Posterior cingulate gyrus (tissue), 11 donors: ENCODE measurements at places on chromosomes 5 and 9.

DNA sequence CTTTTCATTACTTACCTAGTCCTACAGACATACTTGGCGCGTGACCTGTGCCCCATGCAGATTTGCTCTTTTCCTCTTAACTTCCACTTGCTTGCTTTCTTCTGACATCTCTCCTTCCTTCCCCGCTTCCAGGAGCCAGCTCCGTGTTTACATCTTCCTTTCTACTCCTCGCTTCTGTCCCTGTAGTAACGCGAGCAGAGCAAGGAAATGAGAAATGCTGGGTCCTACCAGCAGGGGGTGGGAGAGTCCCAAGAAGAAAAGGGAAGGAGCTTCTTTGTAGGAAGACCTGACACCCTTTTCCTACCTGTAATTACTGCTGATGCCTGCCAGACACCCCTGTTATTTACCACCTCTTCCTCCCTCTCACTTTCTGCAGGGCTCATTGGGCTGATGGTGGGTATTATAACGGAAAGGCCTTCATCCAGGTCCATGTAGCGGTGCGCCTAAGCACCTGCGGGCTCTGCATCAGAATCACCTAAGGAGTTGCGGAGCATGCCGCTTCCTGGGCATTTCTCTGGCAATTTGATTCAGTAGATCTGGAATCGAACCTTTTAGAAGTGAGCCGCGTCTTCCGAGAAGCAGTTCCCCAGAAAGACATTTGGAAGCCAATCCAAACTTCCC, 1260.8 kb upstream of the WWC1 start:
- no peak for DNase-seq

DNA sequence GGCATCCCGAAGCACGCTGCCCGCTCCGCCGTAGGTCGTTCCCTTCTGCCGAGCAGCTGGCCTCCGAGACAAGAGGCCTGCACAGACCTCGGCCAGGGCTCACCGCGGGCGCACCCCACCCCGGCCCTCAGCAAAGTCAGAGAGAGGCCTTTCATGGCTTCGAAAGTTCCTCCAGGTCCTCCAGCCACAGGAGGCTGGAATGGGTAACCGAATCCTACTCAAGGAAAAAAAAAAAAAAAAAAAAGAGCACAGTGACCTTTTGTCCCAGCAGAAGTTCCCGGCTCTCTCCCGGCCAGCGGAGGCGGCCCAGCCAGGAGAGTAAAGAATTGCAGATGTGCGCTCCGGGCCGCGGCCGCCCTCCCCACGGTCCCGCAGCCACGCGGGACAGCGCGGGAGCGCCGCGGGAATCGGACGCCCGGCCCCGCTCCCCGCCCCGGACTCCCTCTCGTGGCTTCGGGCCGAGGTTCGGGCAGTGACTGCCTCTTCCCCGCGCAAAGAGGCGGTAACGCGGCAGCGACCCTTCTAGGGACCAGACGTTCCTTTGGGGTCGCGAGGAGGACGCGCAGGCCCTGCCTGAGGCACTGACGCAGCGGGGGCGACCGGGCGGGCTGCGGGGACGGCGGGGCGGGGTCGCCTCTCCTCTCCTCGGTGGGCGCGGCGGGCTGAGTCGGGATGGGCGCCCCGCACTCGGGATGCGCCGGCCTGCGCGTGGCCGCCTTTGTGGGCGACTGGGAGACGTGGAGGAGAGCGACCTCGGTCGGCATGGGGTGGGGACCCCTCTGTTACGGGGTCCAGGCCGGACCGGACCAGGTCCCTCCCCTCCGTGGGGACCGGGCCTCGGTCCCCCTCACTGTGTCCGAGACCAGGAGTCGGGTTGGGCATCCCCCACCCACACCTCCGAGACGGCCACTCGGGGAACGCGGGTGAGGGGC, 754 bp downstream of the GFPT2 start:
- no peak for DNase-seq

GRCh38 chr5:60312098-60312497, 387.9 kb downstream of the DEPDC1B start:
- DNase-seq, result no peak

GRCh38 chr5:149641000-149641576, 59.8 kb downstream of the ARHGEF37 start:
- DNase-seq, result no peak

DNA sequence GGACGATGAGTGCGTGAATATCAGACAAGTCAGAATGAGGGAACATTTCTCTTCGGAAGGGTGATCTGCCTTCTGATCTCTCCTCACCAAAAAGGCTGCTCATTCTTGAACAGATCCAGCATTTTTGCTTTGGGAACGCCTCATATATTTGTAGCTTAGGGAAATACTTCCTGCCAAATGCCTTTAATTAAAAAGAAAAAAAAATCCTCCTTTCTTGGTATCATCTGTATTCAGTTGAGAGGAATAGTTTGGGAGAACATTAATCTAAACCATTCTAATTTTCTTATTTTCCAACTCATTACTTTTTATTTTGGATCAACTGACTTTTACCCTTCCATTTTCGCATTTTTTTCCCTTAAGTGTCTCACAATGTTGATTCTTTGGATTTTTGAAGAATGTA, 163.4 kb downstream of the SNX18 start:
- no peak for DNase-seq

GRCh38 chr9:29203244-29203930, 1630.1 kb upstream of the C9orf72 start:
- DNase-seq, result no peak

DNA sequence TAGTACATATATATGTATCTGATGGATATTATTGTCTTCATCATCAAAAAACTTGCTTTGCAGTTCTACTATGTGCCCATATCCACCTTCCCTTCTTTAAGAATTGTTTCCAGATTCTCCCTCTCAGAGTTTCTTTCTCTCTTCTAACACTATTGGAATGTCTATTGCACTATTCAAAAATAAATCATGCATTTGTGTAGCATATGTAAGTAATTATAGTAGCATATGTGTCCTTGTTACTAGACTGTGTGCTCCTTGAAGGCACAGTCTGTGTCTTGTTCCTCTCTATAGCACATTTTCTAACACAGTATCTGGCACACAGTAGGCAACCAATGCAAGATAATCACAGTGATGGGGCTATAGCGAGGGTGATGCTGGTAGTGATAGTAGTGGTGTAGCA, 43.4 kb upstream of the TRIM32 start:
- DNase-seq, result no peak

GRCh38 chr9:72454871-72455491, 66.4 kb upstream of the TMC1 start:
- no peak for DNase-seq

DNA sequence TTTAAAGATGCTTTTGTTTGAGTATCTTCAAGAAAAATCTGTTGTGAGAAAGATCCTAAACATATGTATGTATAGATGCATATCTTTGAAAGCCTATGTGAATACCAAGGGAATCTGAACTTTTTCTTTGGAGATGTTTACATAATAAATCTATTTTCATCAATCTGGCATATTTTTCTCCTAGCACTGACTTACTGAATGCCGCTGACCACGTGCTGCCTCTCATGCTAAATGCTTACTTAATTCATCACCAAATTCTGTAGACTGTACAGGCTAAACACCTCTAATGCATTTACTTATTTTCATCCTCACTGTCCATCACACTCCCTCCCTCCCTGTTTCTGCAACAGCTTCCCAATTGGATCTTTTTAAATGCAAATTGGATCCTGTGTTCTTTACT, 566.2 kb upstream of the WWC1 start:
- no peak for DNase-seq

DNA sequence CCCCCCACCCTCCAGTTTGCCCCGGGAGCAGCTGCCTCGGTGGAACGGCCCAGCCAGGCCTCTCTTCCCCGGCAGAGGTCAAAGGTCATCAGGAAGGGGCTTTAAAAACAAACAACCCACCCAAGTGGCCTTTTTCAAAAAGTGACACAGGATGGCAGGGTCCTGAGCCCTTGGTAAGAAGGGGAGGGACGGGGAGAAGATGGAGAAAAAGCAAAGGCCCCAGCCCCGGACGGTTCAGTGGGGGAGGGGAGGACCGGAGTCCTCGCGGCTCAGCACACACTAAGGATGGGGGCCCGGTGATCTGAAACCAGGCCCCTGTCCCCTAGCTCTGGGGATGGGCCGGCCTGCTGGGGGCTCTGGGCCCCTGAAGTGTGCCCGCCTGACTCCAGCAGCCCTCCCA, 1.1 kb downstream of the PRRX2 start:
- DNase-seq, result no peak

GRCh38 chr5:6378766-6379103, 388 bp upstream of the MED10 start:
- DNase-seq, result no peak

DNA sequence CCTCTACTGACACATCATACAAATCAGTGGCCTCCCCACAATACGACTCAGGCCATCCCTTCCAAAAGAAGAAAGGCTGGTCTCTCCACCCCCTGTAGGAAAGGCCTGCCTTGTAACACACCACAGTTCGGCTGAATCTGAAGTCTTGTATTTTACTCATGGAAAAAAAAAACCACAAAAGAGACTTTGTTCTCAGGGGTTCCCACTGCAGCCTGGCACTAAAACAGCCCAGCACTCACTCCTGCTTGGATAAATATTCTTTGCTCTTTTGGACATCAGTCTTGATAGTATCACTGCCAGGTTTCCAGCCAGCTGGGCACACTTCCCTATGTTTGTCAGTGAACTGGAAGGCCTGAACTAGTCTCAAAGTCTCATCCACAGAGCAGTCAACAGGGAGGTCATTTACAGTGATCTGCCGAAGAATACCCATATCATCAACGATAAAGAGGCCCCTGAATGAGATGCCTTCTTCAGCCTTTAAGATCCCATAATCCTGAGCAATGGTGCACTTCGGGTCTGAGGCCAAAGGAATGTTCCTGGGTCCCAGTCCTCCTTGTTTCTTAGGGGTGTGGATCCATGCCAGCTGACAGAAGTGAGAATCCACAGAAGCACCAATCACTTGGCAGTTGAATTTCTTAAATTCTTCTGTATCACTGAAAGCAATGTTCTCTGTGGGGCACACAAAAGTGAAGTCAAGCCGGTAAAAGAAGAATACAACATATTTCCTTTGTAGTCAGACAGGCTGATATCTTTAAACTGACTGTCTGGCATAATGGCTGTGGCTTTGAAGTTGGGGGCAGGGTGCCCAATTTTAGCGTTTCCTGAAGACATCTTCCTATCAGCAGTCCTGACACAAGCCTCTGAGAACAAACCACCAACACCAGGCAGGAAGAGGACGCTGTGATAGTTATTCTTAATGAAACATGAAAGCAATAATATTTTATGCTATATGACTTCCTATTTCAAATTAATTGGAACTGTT, 198.1 kb downstream of the LURAP1L start:
- peak; percentile 68 for DNase-seq

DNA sequence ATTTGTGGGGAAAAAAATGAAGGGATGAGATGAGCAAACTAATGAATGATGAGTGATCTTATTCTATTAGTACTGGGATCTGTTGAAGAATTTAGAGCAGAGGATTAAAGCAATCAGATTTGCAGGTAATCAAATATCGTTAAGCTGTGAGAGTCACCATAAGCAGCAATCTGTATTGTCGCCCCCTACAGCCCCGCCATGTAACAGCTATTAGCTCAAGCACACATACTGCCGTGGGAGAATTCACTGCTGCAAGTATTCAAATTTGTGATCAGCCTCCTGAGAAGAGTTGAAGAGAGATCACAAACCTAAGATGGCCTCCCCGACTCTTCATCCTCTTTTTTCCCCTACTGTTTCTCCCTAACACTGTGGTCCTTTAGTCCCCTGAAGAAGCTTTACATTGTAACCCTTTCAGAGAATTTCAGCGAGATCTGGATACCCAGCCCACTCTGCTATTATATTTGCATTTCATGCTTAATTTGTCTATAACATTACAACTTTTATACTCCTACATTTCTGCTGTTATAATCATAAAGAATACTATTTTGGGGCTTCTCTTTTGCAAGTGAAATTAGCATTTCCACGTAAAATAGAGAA, 28.5 kb upstream of the PHF24 start:
- peak; percentile 43 for DNase-seq

- no peak for DNase-seq
Measured at GRCh38 chr9:78502566-78502965, 205.6 kb downstream of the PSAT1 start.

- no peak for DNase-seq
Measured at GRCh38 chr5:153168241-153168640, 322.2 kb upstream of the GRIA1 start.

- DNase-seq, result no peak
Measured at GRCh38 chr5:143197260-143197656, 206.2 kb downstream of the NR3C1 start.

DNA sequence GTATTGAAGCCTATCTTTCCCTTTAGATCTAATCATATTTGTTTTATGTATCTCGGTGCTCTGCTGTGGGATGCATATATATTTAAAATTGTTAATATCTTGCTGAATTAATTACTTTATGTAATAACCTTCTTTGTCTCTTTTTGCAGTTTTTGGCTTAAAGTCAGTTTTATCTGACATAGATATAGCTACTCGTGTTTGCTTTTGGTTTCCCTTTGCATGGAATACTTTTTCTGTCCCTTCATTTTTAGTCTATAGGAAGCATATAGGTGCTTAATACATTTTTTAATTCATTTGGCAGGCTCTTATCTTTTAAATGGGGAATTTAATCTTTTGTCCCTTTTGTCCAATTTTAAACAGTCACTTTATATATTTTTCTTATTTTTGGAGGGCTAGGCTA, 360.6 kb upstream of the PRR16 start:
- DNase-seq, result no peak

DNA sequence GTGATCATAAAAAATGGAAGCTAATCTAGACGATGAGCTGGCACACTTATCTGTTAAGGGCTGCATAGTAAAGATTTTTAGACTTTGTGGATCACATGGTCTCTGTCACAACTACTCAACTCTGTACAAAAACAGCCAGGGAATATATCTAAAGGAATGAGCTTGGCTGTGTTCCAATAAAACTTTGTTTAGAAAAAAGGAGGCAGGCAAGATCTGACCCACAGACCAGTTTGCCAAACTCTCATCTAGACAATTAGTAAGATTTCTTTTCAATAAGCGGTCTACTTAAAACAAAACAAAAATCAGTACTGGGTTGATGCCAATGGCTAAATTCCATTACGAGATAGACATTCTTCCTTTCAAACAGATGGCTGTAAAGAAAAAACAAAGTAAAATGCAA, 53.0 kb upstream of the RETREG1 start:
- DNase-seq, result no peak

DNA sequence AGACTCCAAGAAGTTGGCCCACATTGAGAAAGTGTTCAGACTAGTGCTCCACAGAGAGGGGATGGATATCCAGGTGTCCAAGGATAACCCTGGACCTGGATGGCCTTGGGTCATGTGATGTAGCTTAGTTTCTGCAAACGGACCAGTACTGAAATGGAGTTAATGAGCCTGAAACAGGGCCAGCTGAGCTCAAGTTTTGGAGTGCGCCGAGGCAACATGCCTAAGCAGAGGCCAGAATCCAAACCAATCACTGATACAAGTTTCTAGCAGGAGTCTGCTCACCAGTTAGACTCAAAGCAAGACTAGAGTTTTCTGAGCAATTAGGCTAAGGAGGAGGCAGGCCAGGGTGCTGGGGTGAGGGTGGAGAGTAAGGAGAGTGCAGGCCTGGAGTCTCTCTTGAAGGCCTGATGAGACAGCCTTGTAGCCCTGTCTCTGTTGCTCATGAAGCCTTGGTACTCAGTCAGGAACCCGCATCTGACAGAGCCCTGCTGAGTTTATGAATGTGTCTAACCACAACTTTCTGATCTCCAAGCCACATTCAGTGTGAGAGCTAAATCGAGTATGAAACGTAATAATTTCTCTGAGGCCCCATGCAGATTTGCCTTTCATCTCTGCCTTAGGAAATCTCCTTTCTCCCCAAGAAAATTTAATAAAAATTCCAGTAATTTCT, 68.9 kb upstream of the EQTN start:
- DNase-seq, result no peak
